ENCODE measurements at places on chromosomes 4 and X. TPM values are rescaled to one million over a fixed set of nuclear protein-coding genes. Genes with fewer than 3 reads are reported as not detected.

CXCL13 gene
- not detected for total RNA-seq

MBTPS2 gene
- 7.5 TPM for total RNA-seq

LNX1 gene
- not detected for total RNA-seq

TMEM150C gene
- not detected for total RNA-seq

HPGD gene
- total RNA-seq: 8.1 TPM

EBP gene
- total RNA-seq: 51.8 TPM
